Caco-2 (cell line): ENCODE measurements at places on chromosomes 16 and 17. TPM values are rescaled to one million over a fixed set of nuclear protein-coding genes. Genes with fewer than 3 reads are reported as not detected.

- no peak for DNase-seq
Measured at GRCh38 chr16:82621781-82622180, 5.0 kb upstream of the CDH13 start.

DNA sequence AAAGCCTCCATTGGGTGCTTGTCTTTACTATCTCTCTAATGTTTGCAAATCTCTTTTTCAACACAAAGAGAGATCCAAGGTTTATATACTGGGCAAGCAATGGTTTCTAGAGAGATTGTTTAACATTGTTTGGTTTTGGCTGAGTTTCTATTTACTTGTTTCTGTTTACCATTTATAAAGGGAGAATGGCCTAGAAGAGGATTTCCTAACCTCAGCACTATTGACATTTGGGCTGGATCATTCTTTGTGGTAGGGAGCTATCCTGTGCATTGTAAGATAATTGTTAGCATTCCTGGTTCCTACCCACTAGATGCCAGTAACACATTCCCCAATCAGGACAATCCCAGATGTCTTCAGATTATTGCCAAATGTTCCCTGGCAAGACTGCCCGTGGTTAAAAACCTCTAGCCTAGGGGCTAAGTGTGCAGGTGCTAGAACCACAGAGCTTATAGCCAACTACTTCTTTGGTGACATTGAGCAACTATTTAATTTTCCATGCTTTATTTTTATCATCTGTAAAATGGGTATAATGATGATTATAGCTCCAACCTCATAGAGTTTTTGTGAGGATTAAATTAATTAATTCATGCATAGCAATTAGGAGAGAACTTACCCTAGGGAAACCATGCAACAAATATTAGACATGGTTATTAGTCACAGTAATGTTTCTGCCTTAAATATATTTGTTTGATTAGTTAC, 413.9 kb upstream of the MAF start:
- DNase-seq = no peak

DNA sequence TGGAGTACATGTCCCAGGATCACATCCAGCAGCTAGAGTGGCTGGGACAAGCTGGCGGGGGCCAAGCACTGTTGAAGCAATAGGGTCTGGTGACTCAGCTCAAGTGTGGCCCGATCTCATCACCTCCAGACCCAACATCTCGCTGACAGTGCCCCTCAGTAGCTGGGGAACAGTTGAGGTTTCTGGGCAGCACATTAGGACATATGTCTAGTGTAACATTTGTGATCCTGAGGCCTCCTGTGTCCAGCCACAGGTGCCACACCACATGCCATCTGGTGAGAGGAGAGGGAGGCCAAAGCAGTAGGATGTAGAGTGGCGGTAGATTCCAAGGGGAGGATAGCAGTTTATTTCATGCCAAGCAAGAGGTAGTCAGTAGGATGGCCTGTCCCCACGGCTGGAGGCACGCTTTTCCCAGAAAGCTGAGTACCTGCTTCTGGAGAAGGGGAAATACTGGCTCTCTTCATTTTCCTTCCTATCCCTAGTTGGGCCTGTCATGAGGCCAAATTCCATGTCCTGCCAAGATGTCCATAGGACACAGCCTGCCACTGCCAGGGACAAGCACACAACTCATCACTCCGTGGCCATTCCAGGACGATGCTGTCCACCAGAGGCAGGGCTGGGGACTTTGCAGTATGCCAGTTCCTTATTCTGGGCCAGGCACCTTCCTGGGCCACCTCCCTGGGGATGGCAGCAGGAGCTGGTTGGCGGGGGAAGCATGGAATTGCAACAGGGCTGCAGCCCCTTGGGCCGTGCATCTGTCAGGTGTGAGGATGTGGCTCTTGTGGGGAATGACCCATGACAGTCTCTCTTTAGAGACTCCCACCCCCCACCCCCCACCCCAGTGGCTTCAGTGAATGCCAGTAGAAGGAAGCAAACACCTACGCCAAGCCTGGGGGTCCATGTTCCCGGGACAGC, 24.0 kb downstream of the GGA3 start:
- DNase-seq = no peak

- peak; percentile 94 for DNase-seq
Measured at GRCh38 chr17:82273327-82274133, at the start of gene CSNK1D. TSS of gene CSNK1D (minus strand) at chr17:82273700. CDS start at chr17:82273381, 319 bp downstream.

SGCA gene
- total RNA-seq = not detected in 2 replicates

- no peak for DNase-seq
Measured at GRCh38 chr16:51759329-51759728, 608.3 kb upstream of the SALL1 start.

GRCh38 chr17:7479213-7480088, at the start of gene ZBTB4:
TSS of gene ZBTB4 (minus strand) at chr17:7479631. CDS start at chr17:7466801, 12,830 bp downstream.
- peak; percentile 54 for DNase-seq

SOST gene
- not detected in 2 replicates for total RNA-seq

CARD14 gene
- total RNA-seq = 1.3 and 1.8 TPM in 2 replicates

MRC2 gene
- 5.7 and 7.0 TPM in 2 replicates for total RNA-seq

ANKFN1 gene
- 0.34 and 0.37 TPM in 2 replicates for total RNA-seq

DNA sequence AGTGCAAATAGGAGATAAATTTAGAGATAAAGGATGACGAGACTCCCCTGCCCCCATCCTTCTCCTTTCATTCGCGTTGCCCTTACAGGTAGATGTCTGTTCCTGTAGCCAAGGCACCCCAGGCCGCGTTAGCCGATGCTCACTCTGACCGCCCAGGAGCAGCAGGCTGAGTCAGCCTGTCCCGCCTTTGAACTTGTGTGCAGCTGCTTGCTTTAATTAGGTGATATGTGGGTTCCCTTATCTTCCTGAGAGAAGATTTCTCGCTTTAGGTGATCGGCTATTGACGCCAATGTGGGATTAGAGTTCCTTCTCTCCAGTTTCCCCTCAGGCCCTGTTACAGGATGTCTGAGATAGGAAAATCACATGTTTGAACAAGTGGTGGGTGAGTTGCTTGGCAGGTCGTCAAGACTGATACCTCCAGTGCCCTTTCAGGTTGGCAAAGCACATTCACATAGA, 119.5 kb downstream of the MSI2 start:
- DNase-seq = peak; percentile 22

DNA sequence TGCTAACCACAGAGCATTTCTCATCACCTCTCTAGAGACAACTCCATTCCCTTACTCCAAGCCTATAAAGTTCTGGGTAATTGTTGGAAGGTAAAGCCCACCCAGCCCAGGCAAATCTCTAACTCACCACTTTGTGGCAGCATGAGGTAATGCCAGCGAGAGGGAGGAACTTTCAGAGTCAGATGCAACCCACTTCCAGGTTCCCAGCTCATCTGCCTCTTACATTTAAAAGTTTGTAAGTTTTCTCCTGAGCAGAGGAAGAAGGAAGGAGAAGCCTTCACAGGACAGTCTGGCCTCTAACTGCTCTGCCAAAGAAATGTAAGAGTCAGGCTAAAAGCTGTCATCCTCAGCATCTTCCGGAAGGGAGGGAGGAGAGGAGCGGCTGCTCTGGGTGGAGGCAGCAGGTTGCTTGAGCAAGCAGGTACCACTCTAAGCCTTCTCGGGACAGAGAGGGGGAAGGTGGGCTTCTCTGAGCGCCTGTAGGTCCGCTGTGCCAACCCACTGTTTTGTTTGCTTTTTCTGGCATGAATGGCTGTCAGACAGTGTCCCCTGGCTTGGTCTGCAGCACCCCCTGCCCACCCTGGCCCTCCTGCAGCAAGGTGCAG, 1.0 kb downstream of the ZNF319 start:
- no peak for DNase-seq

- no peak for DNase-seq
Measured at GRCh38 chr16:10103700-10104099, 78.5 kb downstream of the GRIN2A start.

EXOC3L1 gene
- total RNA-seq = 0.61 and 0.72 TPM in 2 replicates

GRCh38 chr17:64001763-64002529, 3.8 kb downstream of the PRR29 start:
- DNase-seq = no peak

DNA sequence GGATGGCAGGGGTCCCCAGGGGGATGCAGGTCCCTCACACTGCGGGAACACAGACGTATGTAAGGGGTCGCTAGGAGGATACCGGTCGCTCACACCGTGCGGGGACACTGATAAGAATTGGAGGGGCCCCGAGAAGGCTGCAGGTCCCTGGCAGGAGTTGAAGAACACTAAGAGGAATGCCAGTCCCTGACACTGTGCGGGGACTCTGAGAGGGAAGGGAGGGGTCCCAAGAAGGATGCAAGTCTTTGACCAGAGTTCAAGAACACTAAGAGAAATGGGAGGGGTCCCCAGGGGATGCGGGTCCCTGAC, 510 bp downstream of the ERCC4 start:
- no peak for DNase-seq

DNA sequence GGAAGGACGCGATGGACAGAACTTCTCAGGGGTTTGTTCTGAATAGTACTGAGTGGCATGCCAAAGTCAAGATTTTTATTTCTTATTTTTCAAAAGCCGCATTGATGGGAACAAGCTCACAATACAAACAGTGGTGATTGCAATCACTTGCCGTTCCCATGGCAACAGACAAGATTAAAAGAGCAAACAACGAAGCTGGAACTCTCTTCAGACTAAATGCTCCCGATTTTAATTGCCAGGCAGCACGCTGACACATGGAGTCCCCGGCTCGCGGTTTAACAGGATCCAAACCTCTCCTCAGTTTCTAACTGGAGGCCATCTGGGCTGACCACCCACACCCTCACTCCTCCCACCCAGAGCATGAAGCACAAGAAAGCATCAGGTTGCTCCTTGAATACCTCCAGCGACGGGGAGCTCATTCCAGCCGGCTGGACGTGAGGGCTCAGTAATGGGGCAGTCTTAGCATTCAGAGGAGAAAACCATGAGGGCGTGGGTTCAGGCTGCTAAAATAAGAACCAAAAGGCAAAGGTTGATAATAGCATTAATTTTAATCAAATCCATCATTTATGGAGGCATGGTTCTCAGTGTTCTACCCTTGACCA, 41.5 kb downstream of the AIPL1 start:
- DNase-seq = no peak

GRCh38 chr17:4788807-4789700, at the start of gene GLTPD2:
TSS of gene GLTPD2 (plus strand) at chr17:4788964. CDS start at chr17:4789012, 48 bp downstream.
- peak; percentile 83 for DNase-seq

DNA sequence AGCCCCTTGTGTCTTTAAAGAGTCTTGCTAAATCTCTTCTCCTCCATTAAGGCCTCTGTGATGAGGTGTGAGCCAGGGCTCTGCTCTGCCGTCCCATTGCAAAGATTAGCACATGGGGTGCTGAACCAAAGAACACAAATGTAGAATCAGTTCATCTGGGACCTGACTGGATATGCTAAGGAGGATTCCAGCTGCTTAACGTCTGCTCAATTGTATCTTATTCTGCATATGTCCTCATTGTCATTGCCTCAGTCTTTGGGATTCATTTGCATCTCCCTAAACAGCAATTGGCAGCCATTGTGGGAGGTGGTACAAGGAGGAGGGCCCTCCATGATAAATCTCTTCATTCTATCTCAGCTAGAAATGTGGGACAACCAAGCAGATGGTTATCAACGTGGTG, 106.3 kb upstream of the ADAMTS18 start:
- no peak for DNase-seq

HAS3 gene
- 8.3 TPM in 2 replicates for total RNA-seq

NLGN2 gene
- total RNA-seq = 12.6 and 16.1 TPM in 2 replicates

GRCh38 chr17:74759243-74759801, 10.9 kb downstream of the NHERF1 start:
- DNase-seq = peak; percentile 71

- no peak for DNase-seq
Measured at GRCh38 chr16:52613508-52613907, 66.6 kb upstream of the TOX3 start.

GRCh38 chr17:43701318-43701743, 39.6 kb upstream of the MEOX1 start:
- no peak for DNase-seq

FOXL1 gene
- 0.11 TPM in 1 of 2 replicates, not detected in the other for total RNA-seq

GRCh38 chr17:73105431-73105830, 12.9 kb upstream of the SLC39A11 start:
- DNase-seq = no peak

CDR2L gene
- total RNA-seq = 30.9 and 31.6 TPM in 2 replicates

DNA sequence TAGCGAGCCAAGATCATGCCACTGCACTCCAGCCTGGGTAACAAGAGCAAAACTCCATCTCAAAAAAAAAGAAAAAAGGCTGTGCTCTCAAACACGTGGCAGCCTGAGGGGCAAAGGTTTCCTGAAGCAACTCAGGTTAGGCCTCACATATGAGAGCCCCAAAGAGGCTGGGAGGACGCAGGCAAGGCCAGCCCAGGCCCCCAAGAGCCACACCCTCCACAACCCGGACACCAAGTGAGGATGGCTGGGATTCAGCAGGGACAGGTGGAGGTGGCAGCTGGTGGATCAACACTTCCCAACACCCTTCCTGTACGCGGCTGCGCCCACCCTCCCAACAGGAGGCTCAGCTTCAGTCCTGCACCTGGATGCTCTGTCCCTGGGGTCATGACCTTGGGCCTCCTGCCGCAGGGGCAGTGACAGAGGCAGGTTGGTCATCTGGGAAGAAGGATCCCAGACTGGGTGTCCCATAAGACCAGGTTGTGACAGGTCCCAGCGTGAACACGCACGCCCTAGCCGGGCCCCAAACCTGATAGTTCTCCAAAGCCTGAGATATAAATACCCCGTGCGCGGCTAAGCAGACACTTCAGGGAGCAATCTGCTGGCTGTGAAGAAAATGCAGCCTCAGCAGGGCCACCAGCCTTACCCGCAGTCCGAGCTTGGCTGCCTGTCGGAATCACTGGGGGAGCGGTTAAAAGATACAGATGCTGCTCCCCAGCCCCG, 78.1 kb downstream of the TIMM22 start:
- DNase-seq = no peak
